ENCODE measurements at places on chromosomes 11 and 22.

GRCh38 chr11:119806064-119806915 is 77.3 kb upstream of the NECTIN1 start:
- no peak for DNase-seq

DNA sequence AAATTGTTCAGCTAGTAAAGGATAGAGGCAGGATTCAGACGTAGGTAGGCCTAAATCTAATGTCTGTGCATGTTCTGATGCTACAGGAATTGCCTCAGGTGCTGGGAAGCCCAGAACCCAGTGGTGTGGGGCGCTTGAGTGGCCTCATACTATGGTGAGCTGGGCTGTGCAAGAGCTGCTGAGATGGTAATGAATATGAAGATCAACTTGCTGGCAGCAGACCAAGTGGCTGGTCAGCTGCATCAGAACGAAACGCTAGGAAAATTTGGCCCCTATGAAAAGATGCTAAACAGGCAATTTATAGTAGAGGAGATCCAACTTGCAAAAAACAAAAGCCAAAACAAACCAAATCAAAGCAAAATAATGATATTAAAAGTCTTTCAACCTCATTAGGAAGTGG is 102.7 kb downstream of the INSC start:
- DNase-seq: no peak

GRCh38 chr22:30290342-30291057 is 1.2 kb upstream of the CASTOR1 start:
- DNase-seq: peak; percentile 44

- no peak for DNase-seq
Observed at GRCh38 chr11:44530413-44531115, 34.9 kb upstream of the CD82 start.

- DNase-seq: no peak
Observed at GRCh38 chr11:126489836-126490660, 134.6 kb downstream of the ST3GAL4 start.

- no peak for DNase-seq
Observed at GRCh38 chr11:77186302-77186701, 58.3 kb downstream of the MYO7A start.

GRCh38 chr22:42269432-42270175 is 849 bp downstream of the TCF20 start:
- DNase-seq: peak; percentile 66

GRCh38 chr11:70505331-70505731 is 107.0 kb downstream of the CTTN start:
- no peak for DNase-seq

DNA sequence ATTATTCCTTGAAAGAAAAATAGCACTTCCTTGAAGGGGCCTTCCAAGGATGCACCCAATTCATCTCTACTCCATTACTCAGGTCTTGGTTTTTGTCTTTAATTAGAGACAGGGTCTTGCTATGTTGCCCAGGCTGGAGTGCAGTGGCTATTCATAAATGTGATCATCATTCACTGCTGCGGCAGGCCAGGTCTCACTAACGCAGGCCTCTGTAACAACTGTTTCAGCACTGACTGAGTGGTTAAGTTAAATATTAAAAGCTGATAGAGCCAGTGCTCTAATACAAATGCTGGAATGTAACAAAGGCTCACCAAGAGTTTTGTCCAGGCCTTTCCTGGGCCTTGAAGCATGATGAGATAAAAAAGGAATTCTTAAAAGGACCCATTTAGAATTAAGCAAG is 61.4 kb upstream of the GNAZ start:
- no peak for DNase-seq

DNA sequence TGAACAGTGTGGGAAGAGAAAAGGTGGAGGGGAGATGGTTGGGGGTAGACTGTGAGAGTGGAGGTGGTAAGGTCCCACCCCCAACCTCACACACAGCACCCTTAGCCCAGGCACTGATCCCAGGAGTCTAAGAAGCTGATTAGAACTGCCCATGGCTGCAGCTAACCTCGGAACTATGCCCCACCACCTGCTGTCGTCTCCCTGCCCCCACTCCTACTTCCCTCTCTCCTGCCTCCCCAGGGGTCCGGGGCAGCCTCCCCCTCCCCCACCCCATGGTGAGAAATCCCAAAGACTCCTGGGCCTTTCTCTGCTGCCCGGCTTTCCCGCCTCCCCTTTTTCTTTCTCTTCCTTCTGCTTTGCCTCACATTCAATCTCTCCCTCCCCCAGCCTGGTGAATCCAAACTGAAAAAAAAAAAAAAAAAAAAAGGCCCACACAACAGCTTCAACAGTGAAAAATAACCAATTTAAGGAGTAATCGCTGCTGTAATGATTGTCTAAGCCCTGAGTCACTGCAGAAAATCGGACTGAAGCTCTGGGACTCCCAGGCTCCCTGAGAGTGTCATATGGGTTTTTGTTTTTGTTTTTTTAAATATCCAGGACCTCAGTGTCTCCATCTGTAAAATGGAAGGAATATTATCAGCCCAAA is 9.6 kb upstream of the TP53I11 start:
- DNase-seq: no peak

DNA sequence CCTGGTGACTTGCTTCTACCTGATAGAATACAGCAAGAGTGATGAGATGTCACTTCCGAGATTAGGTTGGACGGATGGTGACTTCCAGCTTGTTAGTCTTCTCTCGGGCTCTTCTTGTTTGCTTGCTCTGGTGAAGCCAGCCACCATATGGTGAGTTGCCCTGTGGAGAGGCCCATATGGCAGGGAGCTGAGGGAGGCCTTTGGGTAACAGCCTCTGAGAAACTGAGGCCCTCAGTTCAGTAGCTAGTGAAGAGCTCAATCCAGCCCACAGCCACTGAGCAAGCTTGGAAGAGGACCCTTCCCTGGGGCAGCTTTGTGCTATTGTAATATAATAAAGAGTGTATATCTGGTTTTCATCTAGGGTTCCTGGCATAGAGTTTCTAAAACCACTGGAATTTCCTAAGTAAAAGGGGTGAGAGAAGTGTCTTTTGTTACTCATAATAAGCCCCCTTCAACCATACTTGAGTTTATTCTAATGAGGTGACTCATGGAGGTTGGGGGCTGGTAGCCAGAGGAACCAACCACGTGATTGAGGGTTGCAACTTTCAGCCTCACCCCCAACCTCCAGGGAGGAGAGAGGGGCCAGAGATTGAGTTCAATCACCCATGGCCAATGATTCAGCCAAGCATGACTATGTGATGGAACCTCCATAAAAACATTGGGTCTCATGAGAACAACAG is 8.0 kb upstream of the TPCN2 start:
- no peak for DNase-seq

- no peak for DNase-seq
Observed at GRCh38 chr11:131998020-131998419, 627.6 kb downstream of the NTM start.

DNA sequence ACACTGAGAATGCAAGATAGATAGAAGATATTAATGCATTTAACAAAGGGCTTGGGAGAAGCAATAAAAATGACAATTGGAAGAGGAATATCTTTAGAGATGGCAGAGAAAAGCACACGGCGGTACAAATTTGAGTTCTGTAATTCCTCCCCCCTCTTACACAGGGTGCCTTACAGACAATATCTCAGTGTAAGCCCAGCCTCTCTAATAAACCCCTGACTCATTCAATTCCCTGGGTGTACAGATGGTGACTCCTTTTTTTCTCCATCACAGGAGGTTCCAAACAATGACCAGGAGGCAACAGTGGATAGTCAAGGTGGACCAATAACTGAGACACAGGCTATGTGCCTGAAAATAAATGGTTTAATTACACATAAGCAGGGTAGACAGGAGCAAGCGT is 598.6 kb downstream of the OPCML start:
- DNase-seq: no peak

GRCh38 chr11:84164728-84165127 is 878.6 kb upstream of the CCDC90B start:
- peak; percentile 56 for DNase-seq

- DNase-seq: no peak
Observed at GRCh38 chr22:47335460-47335859, 573.0 kb downstream of the TBC1D22A start.

GRCh38 chr22:26283330-26283729 is 114.1 kb downstream of the SEZ6L start:
- no peak for DNase-seq

DNA sequence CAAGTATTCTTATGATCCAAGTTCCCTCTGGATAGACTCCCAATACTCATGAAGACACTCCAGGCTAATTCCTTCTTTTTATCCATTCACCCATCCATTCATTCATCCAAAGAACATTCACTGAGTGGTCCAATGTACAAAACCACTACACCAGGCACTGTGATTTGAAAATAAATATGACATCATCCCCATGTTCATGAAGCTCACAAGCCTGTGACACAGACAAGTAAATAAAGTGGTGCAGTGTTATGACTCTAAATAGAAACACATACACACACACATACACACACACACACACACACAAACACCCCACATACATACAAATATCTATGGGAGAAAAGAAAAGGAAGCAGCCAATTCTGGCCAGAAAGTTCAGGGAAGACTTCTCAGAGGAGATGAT is 35.5 kb downstream of the MTMR2 start:
- no peak for DNase-seq

DNA sequence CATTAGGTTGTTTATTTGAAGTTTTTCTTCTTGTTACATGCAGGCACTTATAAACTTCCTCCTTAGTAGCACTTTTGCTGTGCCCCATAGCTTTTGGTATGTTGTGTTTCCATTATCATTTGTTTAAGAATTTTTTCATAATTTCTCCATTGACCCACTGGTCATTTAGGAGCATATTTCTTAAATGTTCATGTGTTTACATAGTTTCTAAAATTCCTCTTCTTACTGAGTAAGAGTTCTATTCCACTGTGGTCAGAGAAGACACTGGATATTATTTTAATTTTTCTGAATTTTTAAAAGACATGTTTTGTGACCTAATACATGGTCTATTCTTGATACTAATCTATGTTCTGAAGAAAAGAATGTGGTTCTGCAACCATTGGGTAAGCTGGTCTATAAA is 333.0 kb downstream of the DDX10 start:
- DNase-seq: no peak

GRCh38 chr11:6708876-6709275 is 25.7 kb upstream of the MRPL17 start:
- no peak for DNase-seq

DNA sequence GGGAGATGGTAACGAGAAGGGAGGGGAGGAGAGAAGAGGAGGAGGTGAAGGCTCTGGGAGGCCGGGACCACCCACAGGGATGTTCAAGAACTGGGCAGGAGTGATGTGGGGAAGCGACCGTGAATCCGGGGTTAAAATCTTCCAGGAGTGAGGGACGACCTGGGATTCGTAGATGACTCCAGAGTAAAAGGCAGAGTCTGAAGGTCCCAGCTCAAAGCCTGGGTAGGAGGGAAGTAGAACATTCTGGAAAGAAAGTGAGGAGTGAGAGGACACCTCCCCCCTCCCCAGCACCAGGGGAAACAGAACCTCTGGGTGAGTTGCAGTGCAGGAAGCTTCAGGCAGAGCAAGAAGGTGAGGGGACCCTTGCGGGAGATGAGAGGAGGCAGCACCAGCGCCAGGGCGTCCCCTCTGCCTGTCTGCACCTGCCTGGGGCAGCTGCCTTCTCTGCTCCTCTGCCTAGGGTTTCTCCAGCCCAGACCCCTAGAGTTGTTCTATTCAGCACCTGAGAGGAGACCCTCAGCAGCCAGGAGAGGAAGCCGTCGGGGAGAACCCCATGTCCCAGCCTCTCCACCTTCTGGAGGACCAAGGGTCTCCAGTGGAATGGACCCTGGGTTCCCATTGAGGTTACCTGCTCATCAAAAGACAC is 49.7 kb downstream of the LINC01488 start:
- no peak for DNase-seq

DNA sequence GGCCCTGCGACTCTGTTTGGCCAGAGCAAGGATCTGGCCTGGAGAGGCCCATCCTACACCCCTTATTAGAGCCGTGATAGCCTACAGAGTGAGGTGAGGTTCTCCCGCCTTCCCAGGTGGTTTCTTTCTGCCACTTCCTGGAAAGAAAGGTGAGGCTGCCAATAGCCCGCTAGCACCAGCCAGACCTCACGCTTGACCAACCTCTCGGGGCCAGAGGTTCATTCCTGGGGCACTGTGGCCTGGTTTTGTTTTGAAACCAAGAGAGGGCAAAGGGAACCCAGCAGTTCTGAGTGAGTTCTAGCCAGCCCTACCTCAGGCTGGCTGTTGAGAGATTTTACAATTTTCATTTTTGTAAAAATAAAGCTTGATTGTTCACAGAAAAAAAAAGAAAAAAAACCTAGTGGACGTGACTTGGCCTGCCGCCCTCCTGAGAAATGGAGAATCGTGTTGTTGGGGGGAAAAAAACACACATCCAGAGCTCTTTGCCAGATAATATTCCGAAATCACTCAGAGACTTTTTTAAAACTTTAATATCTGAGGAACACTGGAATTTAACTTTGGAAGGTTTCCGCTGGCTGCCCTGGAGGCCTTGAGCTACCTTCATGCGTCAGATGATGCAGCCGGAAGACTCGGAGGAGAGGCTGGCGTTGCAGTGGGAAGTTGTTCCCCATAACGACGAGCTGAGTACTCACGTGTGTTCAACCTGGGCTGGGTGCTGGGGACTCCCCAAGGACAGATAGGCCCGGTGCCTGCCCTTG is 84.5 kb downstream of the BCR start:
- DNase-seq: no peak

- DNase-seq: no peak
Observed at GRCh38 chr22:48138855-48139254, 1376.4 kb downstream of the TBC1D22A start.

GRCh38 chr11:108752297-108752751 is 87.5 kb downstream of the DDX10 start:
- no peak for DNase-seq

DNA sequence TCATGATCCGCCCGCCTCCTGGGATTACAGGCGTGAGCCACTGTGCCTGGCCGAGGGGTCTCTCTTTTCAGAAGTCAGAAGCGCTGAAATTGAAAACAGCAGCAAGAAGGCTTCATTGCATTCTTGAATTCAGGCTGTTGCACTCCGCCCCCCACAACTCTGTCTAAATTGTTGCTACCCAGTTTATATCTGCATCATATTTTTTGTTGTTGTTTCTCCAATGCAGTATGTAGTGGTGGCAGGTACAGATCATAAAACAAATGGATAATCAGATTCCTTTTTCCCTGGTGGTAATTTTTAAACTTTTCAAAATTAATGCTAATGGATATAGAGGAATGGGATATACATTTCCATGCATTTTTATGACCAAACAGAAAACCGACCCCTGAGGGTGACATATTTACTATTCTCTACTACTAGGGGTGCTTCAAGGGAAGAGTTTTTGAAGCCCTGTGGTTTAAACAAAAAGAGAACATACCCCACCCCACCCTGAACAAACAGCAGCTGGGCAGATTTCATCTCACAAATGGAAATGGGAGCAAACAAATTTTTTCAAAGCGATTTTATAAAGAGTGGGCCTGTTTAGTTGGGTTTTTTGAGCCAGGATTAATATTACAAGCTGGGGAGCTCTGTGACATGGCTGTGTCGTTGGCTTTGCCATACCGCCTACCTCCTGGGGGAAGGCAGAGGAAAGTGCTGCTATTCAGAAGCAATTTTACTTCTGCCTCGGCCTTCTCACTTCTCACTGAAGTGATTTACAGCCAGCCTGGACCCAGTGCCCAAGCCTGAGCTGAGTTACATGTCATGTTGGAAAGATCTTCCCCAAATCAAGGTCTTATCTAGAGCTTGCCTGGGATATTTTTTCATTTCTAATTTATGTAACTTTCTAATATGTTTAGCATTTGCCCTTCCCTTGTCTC is 16.0 kb upstream of the TMA7B start:
- DNase-seq: no peak

Data from retina (tissue), 1 donor.